ENCODE measurements at places on chromosomes 11 and 22.

DNA sequence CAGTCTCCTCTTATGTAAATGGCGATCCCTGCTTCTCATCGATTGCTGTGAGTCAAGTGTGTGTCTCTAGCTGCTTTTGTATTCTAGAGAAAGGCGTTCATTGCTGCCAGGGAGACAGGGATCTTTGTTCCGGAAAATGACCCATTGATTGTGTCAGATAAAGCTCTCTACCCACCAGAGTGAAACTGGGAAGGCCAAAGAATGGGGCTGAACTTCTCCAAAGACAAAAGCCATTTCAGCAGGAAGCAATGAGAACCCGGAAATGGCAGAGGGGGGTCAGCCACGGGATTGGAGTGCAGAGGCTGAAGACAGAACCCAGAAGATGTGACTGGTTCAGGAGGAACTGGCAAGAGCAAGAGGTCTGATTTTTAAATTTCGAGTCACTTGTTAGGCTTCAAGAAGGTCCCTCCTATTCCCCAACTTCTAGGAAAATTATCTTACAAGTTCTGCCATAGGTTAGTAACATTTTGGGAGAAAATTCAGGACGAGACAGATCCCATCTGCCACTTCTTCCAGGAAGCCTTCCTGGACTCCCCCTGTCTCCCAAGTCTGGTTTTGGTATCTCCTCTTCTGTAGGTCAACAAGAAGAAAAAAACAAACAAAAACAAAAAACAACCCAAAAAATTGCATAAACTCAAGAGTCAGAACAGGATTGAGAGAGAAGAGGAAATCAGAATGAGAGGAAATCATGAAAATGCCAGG is 110.6 kb downstream of the NECTIN1 start:
- DNase-seq = no peak

DNA sequence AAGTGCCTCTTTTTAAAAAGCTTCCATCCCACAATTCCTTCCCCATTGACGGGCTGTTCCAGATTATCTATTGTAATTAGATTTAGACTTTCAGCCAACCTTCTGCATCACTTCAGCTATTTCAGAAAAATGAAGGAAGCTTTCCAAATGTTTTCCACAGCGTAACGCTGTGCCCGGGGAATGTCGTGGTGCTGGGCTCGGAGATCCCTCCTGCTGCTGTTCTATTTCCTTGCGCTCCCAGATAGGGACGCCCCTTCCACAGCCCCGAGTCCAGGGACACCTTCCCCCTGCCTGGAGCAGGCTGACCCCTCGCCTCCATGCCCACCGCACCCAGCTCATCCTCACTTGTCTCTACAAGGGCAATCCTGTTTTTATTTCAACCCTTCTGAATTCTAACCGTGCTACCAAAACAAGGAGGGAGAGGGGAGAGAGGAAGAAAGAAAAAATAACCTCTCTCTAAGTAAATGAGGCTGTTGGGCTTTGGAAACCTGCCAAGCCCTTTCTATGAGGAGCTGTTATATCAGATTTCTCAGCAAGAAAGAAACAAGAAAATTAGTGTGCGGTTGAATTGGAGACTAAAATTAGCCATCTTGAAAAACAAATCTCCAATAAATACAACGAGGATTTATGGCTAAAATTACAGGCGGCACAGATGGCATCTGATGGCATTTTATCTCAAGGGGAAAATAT is 366.9 kb downstream of the BRD1 start:
- no peak for DNase-seq

DNA sequence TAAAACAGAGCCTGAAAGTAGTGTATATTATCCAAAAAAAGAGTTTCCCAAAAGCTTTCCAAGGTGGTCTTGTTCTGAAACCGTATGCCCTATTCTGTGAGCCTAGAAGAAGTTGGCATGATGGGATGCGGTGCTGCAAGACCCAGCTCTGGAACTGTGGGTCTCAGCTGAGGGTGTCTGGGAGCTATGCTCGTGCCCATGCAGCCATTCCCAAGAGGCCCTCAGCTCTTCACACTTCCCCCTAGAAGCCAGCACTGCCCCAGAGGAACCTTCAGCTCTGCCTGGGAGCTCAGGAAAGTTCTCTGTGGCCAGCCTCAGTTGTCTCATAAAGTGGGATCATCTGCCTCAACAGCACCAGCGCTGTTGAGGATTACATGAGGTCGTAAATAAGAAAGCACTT is 6.4 kb upstream of the SYT12 start:
- DNase-seq = no peak

- DNase-seq = no peak
Observed at GRCh38 chr22:36017651-36018091, 11.0 kb downstream of the RBFOX2 start.

DNA sequence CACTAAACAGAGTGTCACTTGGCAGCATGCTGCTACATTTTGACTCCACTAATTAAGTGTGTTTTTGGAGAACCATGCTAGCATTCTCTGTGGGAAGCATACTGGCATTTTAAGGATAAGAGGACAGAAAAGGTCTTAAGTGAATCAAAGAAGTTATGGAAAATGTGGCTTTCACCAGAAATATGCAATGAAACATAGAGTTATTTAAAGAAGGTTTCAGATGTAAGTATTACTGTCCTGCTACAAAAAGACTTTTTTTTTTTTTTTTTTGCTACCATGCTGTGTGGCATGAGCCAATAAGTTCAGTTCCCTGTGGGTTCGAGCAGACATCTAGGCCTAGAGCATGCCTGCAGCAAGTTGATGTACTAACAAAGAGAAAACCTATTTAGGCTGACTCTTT is 187.6 kb downstream of the MSANTD4 start:
- no peak for DNase-seq

GRCh38 chr11:118705791-118706545 is 26.5 kb upstream of the TREH start:
- no peak for DNase-seq

All from activated T-helper 1 cell treated with anti-CD3 and anti-CD28 coated beads, Interleukin-2, amount 50 U/mL, for 16 hours (primary cell).